ENCODE measurements at places on chromosomes 6 and 20. TPM values are rescaled to one million over a fixed set of nuclear protein-coding genes. Genes with fewer than 3 reads are reported as not detected.

MLN gene
- polyA plus RNA-seq = not detected

DNA sequence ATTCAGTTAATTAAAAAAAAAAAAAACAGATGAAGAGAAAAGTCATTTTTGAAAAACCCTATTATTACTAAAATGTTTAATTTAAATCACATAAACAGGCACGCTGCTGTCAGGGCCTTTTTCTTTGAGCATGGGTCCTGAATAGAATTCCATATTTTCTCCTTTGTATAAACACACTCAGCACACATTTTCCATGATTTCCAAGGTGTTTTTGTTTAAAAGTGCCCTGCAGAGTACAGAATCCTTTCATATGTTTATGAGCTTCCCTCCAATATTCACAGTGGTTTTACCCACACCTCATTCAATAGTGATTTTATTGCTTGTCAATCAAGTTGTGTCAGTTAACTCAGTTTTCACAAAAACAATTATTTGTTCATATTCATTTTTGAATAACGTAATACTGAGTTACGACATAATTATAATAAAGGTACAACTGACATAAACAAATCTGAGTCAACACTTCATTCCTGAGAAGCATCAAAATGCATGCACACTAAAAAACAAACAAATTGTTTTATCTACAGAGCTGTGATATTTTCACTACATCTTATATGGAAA lies 15.2 kb downstream of the SLC35B3 start:
- no peak for DNase-seq

DNA sequence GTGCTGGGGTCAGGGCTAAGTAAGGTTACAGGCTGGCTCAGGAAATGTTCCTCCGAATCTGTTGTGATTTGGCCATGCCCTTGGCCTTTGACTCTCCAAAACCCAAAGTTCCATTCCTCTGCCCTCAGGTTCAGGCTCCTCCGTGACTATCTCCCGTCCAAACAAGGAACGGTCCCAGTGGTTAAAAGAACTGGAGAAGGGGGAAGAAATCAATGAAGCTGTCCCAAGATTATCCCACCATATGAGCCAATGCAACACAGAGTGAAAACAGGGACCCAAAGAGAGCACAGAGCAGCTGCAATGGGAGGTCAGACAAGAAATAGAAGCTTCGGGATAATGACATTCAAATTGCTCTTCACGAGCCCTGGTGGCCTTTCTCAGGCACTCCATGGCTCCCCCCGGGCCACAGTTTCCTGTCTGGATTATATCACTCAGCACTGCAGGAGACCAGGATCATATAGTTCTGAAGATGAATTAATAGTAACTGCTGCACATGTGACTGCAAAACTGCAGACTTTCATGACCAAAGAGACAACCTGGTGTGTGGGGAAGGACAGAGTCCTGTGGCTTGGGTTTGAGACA lies 211.3 kb downstream of the ZNF217 start:
- DNase-seq = no peak

NKAIN2 gene
- not detected for polyA plus RNA-seq

DNA sequence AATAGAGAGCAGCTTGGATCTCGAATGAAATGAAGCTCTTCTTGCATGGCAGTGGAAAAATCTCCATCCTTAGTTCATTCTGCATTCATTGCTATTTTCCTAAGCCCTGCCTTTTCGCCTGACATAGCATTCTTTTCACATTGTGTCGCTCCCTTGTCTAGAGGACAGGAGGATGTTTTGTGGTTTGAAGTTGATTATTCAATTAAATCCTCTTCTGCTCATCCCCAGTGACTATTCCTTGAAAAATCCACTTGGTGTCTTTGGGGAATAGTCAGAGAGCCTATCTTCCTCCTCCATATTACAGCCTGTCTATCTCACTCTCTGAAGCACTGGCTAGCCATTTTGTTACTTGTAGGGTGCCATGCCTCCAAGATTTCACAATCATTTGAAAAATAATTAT lies 161.2 kb downstream of the KLHL32 start:
- no peak for DNase-seq

DNA sequence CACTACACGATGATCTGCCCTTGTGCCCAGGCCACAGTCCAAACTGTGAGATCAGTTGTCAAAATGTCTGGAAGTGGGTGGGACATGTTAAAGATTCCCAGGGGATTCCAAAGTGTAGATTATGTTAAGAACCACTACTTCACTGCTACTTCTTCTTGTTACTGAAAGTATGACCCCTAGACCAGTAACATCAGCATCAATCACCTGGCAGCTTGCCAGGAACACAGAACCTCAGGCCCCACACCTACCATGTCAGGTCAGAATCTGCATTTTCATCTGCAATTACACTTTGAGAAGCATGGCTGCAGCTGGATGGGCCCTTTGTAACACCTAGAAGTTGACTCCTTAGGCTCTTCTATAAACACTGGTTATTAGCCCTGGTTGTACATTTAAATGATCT lies 36.1 kb downstream of the RFPL4B start:
- DNase-seq = no peak

PPP1R16B gene
- not detected for polyA plus RNA-seq

GRCh38 chr6:31462964-31463870 lies 34.7 kb upstream of the MICB start:
- DNase-seq = peak; percentile 93

OTOR gene
- polyA plus RNA-seq = not detected

- no peak for DNase-seq
These were observed 14.9 kb downstream of the MAN1A1 start for GRCh38 chr6:119334535-119335264.

GRCh38 chr6:106300944-106301343 lies 24.6 kb downstream of the ATG5 start:
- peak; percentile 42 for DNase-seq

DNA sequence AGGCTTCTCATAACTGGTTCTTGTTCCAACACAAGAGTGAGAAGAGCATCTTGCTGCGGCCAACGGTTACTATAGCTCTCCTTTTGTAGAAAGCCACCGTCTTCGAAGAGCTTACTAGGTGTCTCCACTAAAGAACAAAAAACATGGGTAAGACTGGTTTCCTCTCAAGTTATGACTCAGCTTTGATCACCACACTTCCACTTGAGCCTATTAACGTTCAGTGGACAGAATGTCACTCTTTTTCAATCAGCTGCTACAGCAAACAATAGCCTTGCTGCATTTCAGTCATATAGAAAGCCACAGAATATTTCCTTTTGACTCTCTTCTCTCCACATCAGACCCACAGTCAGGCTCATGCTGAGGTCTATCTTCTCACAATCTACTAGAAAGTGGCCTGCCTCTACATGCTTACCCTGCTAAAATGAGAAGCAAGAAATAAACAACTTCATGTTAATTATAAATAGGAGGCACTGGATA lies 243.5 kb upstream of the PREP start:
- peak; percentile 68 for DNase-seq

LGSN gene
- not detected for polyA plus RNA-seq

GRCh38 chr6:2968600-2969135 lies 2.7 kb downstream of the SERPINB6 start:
- DNase-seq = no peak

DNA sequence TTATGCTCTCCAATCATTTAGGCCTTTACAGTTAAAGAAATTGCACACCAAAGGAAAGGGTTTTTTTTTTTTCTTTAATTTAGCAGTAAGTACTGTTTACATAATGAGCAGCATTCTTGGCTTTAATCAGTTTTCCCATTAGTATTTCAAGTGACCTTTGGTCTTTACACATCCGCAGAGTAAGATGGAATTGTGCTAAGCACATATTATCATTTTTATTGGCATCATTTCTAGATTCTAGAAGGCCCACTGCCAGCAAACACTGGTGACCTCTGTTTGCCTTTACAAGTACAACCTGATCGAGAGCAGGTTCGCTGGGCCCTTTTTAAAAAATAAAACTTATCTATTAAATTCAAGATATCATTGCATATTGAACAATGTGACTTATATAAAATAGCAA lies 104.3 kb downstream of the ADGRG6 start:
- DNase-seq = no peak

DNA sequence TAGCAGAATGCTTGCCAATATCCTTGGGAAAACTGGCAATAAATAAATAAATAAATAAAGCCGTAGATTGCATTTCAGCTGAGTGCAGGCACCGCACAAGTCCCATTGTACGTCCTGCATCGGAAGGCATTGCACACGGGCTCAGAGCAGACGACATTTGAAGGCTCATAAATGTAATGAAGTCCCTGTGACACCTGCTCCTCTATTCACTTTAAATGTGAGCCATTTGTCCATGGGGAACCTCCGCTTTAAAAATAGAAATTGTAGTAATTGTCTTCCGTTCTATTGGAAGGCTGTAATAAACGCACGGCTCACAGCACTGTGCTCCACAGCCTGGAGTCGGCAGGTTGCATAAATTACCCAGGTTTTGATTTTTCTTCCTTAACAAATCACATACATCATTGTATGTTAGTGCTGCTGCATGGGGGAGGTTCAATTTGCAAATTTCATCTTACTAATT lies 32.6 kb downstream of the MYT1 start:
- DNase-seq = no peak
